ENCODE measurements at places on chromosomes 7 and 10.

- DNase-seq, result no peak
Observed at GRCh38 chr7:144404946-144405345, 1.5 kb upstream of the NOBOX start.

DNA sequence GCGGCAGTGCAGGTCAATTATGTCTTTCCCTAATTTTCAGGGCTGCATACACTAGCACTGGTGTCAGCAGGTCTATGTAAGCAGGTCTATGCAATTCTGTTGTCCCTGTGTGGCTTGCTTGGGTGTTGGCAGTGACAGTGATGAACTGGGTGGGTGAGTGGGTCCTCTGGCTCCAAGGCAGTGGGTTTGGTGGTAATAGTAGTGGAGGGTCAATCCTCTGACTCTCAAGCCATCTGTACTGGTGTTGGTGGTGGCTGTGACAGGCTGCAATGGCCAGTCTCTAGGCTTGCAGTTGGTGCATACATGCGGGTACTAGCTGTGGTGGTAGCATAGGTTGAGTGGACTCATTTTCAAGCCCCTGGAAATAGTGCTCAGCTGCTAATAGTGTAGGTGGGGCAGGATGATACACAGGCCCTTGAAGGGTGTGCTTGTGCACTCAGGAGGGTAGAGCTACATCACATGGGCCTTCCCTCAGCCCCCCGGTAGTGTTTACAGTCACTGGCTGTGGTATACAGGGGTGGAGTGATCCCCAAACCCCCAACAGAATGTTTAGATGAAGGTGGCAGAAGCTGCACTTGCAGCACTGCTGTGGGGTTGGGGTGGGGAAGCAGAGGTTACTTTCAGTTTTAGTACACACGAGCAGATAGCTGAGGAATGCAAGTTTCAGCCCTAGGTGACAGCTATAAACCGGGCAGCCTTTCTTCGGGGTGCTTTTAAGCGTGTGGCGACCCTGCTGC lies 331.3 kb downstream of the PCDH15 start:
- no peak for DNase-seq

- DNase-seq, result no peak
Observed at GRCh38 chr7:126487728-126488442, 764.9 kb downstream of the GRM8 start.

DNA sequence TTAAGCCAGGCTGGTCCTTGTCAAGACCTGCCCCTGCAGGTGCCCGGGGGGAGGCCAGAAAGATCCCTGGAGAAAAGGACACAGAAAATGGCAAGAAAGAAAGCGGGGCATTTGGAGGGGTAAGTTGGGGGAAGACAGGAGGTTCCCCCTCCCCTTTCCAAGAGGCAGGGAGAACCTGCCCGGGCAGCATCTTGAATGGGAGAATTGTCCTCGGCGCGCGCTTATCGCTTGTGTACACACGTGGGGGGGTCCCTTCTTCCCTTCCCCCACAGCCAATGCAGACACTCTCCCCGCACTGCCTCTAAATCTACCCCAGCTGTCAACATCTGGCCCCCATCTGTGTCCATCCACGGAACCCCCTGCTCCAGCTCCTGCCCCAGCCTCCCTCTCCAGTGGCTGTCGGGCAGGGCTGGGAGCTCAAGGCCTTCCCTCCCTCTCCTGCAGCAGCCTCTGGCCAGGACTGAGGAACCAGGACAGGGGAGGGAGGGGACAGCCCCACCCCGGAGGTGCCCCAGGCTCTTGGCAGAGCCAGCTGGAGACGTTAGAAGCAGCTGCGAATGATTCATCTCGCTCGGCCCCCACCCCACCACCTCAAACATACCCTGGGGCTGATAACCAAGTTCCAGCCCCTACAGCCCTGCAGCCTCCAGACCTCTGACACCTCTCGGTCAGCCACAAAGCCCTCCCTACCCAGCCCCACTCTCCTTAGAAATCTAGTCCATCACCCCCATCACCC lies 25.3 kb downstream of the EPHB4 start:
- no peak for DNase-seq

- DNase-seq, result no peak
Observed at GRCh38 chr7:82017334-82017943, 247.6 kb upstream of the HGF start.

DNA sequence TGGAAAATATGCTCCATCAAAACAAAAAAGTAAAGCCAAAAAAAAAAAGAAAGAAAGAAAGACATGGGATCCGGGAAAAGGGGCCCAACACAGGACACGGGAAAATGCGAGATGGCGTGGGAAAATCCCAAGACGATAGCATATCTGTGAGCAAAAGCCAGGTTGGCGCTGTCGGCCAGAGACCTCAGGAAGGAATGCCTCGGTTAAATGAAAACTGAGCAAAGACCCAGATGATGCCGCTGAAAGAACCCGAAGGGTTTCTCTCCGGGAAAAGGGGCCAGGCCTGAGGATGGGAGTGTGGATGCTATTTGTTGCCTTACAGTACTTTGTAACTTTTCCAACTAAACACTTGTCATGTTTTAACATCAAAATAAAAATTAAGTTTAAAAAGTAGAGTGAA lies 49.5 kb upstream of the PPP2R2D start:
- no peak for DNase-seq

GRCh38 chr7:19290968-19291367 lies 145.7 kb upstream of the FERD3L start:
- no peak for DNase-seq

DNA sequence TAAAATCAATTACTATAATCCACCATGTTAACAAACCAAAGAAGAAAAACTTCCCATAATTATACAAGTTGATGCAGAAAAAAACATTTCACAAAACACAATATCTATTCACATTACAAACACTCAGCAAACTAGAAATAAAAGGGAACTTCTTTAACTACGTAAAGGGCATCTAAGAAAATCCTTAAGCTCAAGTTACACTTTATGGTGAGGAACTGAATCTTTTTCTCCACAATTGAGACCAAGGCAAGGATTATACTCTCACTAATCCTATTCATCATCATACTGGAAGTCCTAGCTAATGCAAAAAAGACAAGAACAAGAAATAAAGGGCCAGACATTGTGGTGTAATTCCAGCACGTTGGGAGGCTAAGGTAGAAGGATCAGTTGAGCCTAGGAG lies 159.9 kb downstream of the ZNF365 start:
- DNase-seq, result no peak

GRCh38 chr10:58404001-58404400 lies 18.8 kb downstream of the TFAM start:
- DNase-seq, result no peak

- DNase-seq, result no peak
Observed at GRCh38 chr7:97752215-97752614, 20.3 kb downstream of the TAC1 start.

- no peak for DNase-seq
Observed at GRCh38 chr7:95840953-95841950, 68.9 kb downstream of the DYNC1I1 start.

GRCh38 chr10:70659306-70659705 lies 13.0 kb upstream of the ADAMTS14 start:
- no peak for DNase-seq

DNA sequence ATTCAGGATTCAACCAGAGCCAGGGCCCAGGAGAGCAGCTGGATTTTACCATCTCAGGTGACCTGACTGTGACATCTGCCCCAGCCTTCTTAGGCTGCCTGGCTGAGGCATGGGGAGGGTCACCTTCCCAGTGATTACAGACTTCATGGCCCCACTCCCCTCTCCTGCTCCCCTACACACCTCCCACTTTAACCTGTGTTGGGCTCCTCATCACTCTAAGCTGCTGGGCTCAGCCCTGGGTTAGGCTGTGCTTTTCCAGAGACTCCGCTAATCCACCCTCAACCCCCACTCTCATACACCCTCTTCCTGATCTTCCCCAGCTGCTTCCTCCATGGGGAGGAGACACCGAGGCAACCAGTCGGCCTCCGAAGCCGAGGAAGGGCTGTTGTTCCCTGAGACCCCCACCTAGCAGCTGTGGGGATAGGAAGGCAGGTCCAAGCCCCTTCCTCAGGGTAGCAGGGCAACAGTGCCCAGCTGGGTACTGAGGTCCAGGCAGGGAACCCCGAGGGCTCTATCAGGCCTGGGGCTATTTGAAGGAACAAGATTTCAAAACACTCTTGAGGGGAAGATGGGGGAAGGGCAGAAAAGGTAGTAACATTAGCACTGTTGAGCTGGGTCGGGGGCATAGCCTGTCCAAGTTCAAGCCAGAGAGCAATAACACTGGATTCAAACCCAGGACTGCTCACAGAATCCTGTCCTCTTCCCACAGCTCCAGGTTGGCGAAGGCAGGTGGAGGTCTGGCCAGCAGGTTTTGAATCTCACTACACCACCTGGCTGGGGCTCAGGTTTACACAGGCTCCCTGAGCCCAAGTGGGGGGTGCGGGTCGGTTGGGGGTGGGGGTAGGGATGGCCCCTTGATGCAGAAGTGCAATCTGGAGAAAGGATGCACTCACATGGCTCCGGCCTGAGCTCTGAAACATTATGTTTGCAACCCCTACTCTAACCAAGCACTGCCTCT lies 1.8 kb downstream of the IMPDH1 start:
- DNase-seq, result no peak

DNA sequence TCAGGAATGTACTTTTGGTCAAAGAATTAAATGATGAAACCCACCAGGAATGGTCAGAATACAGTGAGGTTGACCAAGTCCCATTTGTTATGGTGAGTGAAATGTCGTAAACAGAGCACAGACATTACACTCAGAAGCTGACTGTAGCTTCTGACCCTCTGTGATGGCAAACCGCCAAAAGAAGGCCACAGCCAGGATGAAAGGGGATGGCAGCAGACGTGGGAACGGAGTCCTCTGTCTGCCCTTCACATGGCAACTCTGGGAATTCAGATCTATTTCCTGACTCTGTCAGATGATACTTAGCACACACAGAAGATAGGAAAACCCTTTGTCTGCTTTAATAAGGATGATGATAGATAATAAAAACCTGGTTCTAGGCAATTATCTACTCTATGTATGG lies 757.1 kb downstream of the SORCS3 start:
- no peak for DNase-seq

- DNase-seq, result no peak
Observed at GRCh38 chr10:15841696-15842095, 18.6 kb downstream of the MINDY3 start.

GRCh38 chr10:16968416-16969041 lies 151.3 kb upstream of the RSU1 start:
- no peak for DNase-seq

DNA sequence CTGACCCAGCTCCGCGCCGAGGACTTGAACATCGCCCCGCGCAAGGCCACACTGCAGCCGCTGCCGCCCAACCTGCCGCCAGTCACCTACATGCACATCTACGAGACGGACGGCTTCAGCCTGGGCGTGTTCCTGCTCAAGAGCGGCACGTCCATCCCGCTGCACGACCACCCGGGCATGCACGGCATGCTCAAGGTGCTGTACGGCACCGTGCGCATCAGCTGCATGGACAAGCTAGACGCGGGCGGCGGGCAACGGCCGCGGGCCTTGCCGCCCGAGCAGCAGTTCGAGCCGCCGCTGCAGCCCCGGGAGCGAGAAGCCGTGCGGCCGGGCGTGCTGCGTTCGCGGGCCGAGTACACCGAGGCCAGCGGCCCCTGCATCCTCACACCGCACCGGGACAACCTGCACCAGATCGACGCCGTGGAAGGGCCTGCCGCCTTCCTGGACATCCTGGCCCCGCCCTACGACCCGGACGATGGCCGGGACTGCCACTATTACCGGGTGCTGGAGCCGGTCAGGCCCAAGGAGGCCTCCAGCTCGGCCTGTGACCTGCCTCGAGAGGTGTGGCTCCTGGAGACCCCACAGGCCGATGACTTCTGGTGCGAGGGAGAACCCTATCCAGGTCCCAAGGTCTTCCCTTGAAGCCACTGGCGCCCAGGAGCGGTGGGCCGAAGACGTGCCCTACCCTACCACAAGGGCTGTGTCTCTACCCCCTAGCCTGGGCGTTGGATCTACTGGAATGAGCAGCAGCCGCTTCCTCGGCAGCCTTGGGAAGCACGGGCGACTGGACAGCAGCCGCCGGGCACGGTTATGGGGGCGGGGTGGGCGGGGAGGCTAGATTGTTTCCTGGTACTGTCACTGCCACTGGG lies 945 bp downstream of the ADO start:
- no peak for DNase-seq

DNA sequence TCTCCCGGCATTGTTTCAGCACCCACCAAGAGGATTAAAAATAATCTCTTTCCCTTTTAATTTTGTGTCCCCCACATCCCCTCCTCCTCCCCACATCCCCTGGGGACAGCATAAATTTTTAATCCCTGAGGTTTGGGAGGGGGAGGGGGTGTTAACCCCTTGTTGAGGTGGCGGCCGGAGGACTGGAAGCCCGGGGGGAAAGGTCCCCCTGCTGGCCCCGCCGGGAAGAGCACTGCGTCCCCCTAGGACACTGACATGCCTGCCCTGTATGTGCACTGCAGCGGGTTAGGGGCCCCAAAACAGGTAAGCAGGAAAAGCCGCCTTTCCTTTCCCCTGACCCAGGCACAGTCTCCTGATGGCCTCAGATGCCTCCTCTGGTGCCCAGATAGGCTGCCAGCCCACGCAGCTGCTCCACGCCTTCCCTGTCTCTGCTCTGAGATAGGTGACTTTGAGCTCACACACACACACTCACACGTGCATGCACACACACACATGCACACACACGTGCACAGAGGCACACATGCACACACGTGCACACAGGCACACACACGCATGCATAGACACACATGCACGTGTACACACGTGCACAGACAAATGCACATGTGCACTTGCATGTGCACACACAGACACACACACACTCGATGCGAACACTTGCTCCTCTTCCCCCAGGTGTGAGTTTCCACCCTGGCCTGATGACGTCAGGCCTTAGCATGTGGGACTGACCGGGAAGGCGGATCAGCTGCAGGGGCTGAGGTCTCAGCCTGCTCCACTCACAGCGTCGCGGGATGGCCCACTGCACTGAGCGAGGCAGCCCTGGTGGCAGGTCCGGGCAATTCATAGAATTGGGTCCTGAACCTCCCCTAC lies 12.3 kb downstream of the CNPY1 start:
- DNase-seq, result no peak

DNA sequence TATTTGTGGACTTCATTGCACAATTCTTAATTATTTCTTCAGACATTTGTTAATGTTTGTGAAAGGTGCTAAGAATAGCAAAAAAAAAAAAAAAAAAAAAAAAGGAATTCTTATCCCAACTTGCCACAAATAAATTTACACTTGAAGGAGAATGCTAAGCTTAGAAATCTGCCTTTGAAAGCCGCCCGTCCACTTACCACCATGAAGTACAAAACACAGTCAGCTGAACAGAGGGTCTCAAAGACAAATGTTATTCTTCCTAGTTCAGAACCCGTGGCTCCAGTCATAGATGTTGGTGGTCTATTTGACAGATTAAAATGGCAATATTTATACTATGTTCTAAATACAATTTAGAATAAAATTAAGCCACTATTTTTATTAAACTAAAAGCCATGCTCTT lies 141.2 kb downstream of the ELAPOR2 start:
- DNase-seq, result no peak

- DNase-seq, result no peak
Observed at GRCh38 chr7:94264756-94265155, 129.9 kb upstream of the COL1A2 start.

DNA sequence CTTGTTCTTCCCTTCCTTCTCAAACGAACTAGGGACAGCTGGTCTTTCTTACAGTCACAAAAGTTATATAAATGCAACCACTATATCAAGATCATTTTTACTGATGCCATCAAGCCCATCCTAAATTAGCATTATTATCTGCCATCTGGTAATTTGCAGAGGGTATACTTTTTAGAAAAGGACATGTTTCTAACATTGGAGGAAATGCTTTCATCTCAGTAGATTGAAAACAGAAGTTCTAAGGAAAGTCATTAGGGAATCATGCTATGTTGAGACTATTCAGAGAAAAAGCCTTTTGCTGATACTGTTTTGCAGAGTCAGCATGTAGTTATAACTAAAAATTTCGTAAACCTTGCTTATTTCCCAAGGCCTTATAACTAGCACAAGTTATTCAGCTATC lies 146.7 kb downstream of the WNT2 start:
- DNase-seq, result no peak
